Mesangial cell (primary cell): ENCODE measurements at places on chromosomes 5 and 9. TPM values are rescaled to one million over a fixed set of nuclear protein-coding genes. Genes with fewer than 3 reads are reported as not detected.

Gene FCN1
- not detected in 2 replicates for total RNA-seq

Gene CATSPER3
- 0.13 and 0.16 TPM in 2 replicates for total RNA-seq

Gene EQTN
- total RNA-seq, result not detected in 2 replicates

Gene ADGRD2
- total RNA-seq, result not detected in 2 replicates

Gene PCDHAC1
- total RNA-seq, result under 0.01 TPM in 1 of 2 replicates, not detected in the other

Gene NEURL1B
- 0.51 and 2.9 TPM in 2 replicates for total RNA-seq

Gene PCDHGC5
- 0.33 and 1.4 TPM in 2 replicates for total RNA-seq

Gene CCIN
- 0.63 and 1.6 TPM in 2 replicates for total RNA-seq

Gene IGFBPL1
- total RNA-seq, result 1.8 and 8.6 TPM in 2 replicates

Gene C5orf34
- 0.89 and 5.7 TPM in 2 replicates for total RNA-seq

Gene MVB12B
- 5.2 and 8.2 TPM in 2 replicates for total RNA-seq

Gene LRRTM2
- under 0.01 and 0.33 TPM in 2 replicates for total RNA-seq

Gene IZUMO3
- total RNA-seq, result not detected in 2 replicates

Gene ADRB2
- 0.89 and 1.3 TPM in 2 replicates for total RNA-seq

Gene ADAMTS16
- 8.6 and 11.7 TPM in 2 replicates for total RNA-seq

Gene THOC3
- total RNA-seq, result 28.0 and 85.7 TPM in 2 replicates

Gene PTGES
- total RNA-seq, result 5.1 and 52.4 TPM in 2 replicates

Gene DAB2IP
- 15.6 and 44.9 TPM in 2 replicates for total RNA-seq

Gene SLC36A2
- total RNA-seq, result not detected in 2 replicates

Gene SOWAHA
- 0.16 and 0.63 TPM in 2 replicates for total RNA-seq

Gene BARHL1
- not detected in 2 replicates for total RNA-seq

Gene IFNA21
- not detected in 2 replicates for total RNA-seq
